Adrenal gland (tissue), 19 donors: ENCODE measurements at places on chromosomes 2 and 18. TPM values are rescaled to one million over a fixed set of nuclear protein-coding genes. Genes with fewer than 3 reads are reported as not detected.

SIX2 gene
- not detected for polyA plus RNA-seq

MAP3K19 gene
- polyA plus RNA-seq = not detected

ZSWIM2 gene
- not detected for polyA plus RNA-seq

CCDC68 gene
- polyA plus RNA-seq = 3.6 TPM

MERTK gene
- 95.2 TPM for polyA plus RNA-seq

FANCL gene
- polyA plus RNA-seq = 99.7 TPM

ITPRID2 gene
- 25.5 TPM for polyA plus RNA-seq

TAF1B gene
- polyA plus RNA-seq = 3.8 TPM

SGPP2 gene
- 0.61 TPM for polyA plus RNA-seq

ALPP gene
- not detected for polyA plus RNA-seq

LDLRAD4 gene
- polyA plus RNA-seq = 3.9 TPM

STK11IP gene
- polyA plus RNA-seq = 68.1 TPM

TMEM169 gene
- polyA plus RNA-seq = 0.88 TPM

SLC9A2 gene
- polyA plus RNA-seq = 1.8 TPM

THOC1 gene
- polyA plus RNA-seq = 147 TPM

C2orf80 gene
- polyA plus RNA-seq = not detected

CDH2 gene
- polyA plus RNA-seq = 13.9 TPM

PPP4R3B gene
- polyA plus RNA-seq = 75.8 TPM

RTTN gene
- polyA plus RNA-seq = 4.1 TPM

ACMSD gene
- polyA plus RNA-seq = not detected

SCN3A gene
- 0.47 TPM for polyA plus RNA-seq

MBD1 gene
- polyA plus RNA-seq = 46.2 TPM

ZNF804A gene
- 0.10 TPM for polyA plus RNA-seq

NT5DC4 gene
- polyA plus RNA-seq = not detected

ALPG gene
- polyA plus RNA-seq = not detected

DYNAP gene
- polyA plus RNA-seq = not detected

FBXO15 gene
- polyA plus RNA-seq = 5.7 TPM

SKOR2 gene
- polyA plus RNA-seq = not detected

CAVIN2 gene
- 16.8 TPM for polyA plus RNA-seq

NMUR1 gene
- 1.3 TPM for polyA plus RNA-seq

NCKAP5 gene
- polyA plus RNA-seq = 0.95 TPM
